ENCODE measurements at places on chromosomes 3 and 15.

GRCh38 chr15:96578393-96578792, 247.9 kb downstream of the NR2F2 start:
- no peak for DNase-seq

- no peak for DNase-seq
Observed at GRCh38 chr3:133362539-133362938, 37.3 kb upstream of the BFSP2 start.

DNA sequence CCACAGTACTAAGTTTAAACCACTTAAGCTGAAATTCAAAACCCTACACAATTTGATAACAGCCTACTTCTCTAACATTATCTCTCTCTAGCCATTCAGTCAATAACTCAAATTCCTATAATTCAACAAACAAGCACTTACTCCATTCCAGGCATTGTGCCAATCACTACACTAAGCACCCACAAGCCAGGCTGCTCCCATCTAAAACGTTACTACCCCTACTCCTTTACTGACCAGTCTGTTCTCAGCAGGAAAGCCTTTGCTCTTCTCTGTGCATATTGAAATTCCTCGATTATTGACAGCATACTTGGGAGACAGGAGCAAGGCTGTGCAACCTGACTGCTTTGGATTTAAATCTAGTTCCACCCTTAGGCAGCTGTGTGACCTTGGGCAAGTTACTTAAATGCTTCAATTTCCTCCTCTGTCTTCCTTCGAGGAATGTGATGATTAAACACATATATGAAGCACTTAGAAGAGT, 177.2 kb upstream of the THBS1 start:
- peak; percentile 47 for DNase-seq

DNA sequence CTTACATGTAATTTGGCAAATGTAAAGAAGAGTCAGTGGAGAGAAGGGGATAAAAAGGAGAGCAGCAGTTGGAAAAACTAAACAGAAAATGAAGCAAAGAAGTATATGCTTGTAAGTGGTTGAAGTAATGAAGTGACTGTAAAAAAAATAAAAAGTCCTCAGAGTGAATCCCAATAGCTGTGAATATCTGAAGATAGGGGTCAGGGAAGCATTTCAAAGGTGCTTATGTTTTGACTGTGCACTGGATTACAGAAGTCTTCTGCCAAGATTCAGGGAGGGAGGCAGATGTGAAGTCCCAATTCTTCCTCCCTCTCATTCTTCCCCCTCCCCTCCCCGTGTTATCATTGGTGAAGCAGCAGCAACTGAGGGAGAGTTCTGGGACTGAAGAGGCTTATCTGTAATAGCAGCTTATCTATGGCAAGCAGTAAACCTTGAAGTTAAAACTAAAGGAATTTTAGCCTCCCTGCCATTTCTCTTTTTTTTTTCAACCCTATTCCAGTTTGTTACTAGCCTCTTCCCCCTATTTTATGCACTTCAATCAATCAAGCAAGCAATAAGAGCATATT, 597.9 kb downstream of the IGSF11 start:
- DNase-seq: no peak

DNA sequence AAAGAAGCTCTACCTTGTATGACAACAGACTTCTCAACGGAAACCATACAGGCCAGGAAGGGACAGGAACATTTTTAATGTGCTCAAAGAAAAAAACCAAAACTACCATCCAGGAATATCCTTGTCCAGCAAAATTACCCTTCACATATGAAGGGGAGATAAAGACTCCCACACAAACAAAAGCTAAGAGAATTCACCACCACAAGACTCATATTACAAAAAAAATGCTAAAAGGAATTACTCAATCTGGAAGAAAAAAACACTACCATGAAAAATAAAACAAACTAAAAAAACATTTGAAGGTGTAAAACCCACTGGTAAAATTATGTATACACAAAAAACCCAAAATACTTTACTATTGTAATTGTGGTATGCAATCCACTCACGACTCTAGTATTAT, 57.2 kb downstream of the DLG1 start:
- no peak for DNase-seq

- DNase-seq: no peak
Observed at GRCh38 chr3:33949074-33949473, 150.6 kb downstream of the PDCD6IP start.

DNA sequence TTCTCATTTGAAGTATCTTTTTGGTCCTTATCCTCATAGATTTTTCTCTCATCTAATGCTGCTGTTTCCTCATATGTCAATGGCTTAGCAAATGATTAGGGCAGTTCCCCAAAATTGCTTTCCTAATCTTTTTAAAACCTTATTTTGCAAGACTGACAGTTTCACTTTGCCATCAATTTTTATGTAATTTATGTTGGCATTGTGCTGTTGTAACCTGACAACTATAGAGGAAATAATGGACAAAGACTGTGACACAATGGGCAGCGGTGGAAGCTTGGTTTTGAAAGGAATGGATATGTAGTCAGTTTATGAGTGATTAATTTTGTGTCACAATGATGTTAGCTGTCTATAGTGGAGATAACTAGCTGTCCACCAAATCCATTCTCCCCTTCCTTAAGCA, 10.6 kb upstream of the SH3BP5 start:
- no peak for DNase-seq

DNA sequence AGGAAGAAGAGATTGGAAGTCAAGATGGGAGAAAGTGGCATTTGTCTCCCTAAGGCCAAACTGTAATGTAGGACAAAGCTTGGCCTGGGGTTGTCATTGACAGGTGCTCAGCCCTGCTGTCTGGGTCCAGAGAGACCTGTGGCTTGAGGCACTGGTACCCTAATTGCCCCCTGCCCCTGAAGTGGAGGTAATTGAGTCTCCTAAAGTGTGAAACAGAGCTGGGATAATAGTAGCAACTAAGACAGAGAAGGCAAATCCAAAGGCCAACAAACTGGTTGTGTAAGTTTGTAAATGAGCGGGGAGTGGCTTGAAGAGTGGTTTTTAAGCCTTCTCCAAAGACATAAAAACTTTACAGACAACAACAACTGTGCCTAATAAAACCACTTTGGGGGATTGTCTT, 264.2 kb upstream of the ROPN1 start:
- DNase-seq: no peak

- DNase-seq: no peak
Observed at GRCh38 chr3:30129765-30130164, 476.6 kb upstream of the TGFBR2 start.

- no peak for DNase-seq
Observed at GRCh38 chr15:57544848-57545480, 46.7 kb upstream of the MYZAP start.

DNA sequence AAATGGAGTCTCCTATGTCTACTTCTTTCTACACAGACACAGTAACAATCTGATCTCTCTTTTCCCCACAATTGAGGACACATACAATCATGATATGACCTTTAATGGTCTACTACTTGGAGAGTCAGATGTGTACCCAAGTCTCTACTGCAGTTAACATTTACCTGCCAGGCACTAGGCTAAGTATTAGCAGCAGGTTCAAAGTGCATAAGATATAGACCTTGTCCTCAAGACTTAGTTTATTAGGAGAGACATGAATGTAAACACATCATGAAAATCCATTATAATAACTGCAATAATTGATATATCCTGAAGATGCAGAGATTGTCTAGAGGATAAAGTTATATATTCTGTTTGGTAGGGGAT, 3.1 kb downstream of the SLC35A5 start:
- no peak for DNase-seq

GRCh38 chr3:38116471-38117162, 20.3 kb downstream of the ACAA1 start:
- no peak for DNase-seq

- DNase-seq: no peak
Observed at GRCh38 chr15:67801926-67802914, 23.1 kb upstream of the SKOR1 start.

DNA sequence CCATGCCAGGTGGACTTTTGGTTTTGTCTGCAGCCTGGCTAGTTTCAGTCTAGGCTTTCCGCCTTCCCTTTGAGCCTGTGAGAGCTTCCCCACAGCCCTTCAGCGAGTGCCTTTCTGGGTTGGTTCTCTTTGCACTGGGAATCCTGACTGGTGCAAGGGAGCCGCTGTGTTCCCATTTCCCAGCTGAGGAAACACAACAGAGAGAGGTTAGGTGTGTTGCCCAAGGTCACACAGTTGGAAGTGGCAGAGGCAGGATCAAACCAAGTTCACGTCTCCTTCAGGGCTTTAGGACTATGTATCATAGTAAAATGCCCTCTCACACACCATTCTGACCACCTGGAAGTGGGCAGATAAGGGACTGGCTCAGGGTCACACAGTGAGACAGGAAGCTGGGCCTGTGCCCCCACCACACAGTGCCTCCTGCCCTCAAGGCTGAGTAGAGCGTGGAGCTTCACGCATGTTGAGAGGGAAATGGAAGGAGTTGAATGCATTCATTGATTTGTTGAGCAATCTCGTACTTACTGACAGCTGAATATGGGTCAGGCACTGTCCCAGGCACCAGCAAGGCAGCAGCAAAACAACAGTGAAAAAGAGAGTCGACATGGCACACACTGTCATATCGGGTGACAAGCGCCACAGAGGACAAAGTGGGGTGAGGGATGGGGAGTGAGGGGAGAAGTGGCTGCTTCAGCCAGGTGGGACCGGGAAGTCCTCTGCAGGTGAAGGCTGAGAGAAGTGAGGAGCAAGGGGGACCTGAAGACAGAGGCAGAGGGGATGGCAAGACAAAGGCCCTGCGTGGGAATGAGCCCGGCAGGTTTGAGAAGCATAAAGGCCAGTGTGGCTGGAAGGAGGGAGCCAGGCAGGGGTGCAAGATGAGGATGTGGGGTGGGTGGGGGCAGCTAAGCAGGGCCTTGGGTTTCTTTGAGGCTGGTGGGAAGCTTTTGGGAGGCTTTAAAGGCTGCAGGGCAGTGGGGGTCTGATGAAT, 12.3 kb upstream of the ANPEP start:
- no peak for DNase-seq

DNA sequence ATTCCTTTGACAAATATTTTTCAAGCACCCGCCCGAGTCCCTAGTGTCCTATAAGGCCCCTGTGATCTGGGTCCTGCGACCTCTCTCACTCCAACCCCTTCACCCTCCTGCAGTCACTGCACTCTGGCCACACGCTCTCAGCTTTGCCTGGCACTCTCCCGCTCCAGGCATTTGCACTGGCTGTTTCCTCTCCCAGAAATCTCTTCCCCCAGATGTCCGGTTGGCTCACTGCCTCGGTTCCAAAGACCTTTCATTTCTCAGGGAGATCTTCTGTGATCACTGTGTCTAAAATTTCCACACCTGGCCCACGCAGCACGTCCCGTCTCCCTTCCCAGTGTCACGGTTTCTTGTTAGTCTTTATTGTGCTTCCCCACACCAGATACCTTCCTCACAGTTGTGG, 97.4 kb downstream of the WNT7A start:
- no peak for DNase-seq

- peak; percentile 79 for DNase-seq
Observed at GRCh38 chr3:143507735-143508580, 340.3 kb downstream of the SLC9A9 start.

DNA sequence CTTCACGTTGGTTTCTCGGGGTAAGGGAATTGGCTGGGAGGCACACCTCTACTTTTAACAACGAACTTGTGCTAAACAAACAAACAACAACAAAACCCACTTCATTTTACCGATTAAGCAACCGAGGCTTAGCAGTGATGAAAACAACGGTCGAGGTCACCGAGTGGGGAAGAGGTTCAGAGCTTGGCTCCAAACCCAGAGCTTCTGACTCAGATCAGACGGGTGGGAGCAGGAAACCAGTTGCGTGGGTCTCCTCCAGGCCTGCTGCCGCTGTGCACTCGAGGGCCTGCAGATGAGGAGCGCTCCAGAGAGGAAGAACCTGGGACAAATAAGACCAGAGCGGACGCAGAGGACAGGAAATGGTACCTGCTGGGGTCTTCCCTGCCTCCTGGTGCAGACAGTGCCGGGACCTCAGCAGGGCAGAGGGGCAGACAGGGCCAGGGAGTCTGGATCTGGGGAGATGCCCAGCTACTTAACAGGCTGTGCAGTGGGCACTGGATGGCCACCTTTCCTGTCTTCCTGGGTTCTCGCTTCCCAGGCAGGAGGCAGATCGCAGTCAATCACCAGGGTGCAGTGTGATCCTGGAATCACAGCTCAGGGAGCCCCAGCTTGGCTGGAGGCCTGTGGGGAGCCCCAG, 99.0 kb upstream of the MEF2A start:
- no peak for DNase-seq

DNA sequence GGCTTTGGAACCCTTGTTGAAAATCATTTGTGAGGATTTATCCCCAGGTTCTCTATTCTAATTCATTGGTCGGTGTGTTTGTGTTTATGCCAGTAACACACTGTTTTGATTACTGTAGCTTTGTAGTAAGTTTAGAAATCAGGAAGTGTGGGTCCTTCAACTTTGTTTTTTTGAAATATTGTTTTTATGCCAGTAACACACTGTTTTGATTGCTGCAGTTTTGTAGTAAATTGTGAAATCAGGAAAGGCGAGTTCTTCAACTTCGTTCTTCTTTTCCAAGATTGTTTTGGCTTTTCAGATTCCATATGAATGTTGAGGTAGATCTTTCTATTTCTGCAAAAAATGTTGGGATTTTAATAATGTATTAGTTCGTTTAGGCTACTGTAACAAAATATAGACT, 314.6 kb downstream of the RPLP1 start:
- DNase-seq: no peak

GRCh38 chr3:98655666-98656065, 62.3 kb upstream of the CPOX start:
- peak; percentile 4 for DNase-seq

GRCh38 chr3:29312960-29313452, 32.1 kb downstream of the RBMS3 start:
- DNase-seq: no peak

GRCh38 chr3:42486814-42487565, 15.5 kb upstream of the VIPR1 start:
- no peak for DNase-seq

DNA sequence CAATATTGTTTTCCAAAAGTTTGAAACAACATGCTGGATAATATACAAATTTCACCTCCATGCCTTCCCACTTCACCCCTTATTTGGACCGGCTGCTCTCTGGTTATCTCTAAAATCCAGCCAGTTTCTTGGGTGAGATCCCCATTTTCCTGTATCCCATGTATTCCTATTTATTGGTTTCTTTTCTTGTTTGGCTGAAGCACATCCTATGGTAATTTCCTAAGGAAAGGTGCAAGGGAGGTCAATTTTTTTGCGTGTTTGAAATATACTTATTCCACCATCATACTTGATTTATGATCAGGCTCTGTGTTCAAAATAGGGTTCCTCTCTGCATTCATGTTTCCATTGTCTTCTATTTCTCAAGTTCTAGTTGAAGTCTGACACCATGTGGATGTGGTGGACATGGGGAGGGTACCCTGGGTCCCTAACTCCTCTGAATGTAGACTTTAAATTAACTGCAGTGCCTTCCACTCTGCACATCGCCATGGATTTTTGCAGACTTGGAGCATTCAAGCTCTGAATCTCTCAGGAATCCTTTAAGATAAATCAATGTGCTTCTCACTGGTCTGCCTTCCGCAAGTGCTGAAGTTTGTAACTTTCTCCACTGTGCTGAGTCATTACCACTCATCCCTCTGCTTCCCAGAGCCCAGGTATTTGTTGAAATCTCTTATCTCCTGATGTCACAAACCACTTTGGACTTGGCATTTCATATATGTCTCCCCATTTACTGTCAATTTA, 52.1 kb upstream of the TLE3 start:
- no peak for DNase-seq
